ENCODE measurements at places on chromosomes 2 and 18. TPM values are rescaled to one million over a fixed set of nuclear protein-coding genes. Genes with fewer than 3 reads are reported as not detected.

Gene TTN
- total RNA-seq: not detected

Gene FOXI3
- total RNA-seq: 0.23 TPM

Gene NAGK
- total RNA-seq: 65.8 TPM

Gene MPPE1
- 10.5 TPM for total RNA-seq

Gene MAPK4
- total RNA-seq: 0.17 TPM

Gene AMER3
- not detected for total RNA-seq

- peak; percentile 84 for DNase-seq
Observed at GRCh38 chr2:70767699-70768589, at the start of gene ADD2. Gene ADD2, minus strand, starts transcription at chr2:70768200. Its CDS starts 61,792 bp downstream, at chr2:70706408.

DNA sequence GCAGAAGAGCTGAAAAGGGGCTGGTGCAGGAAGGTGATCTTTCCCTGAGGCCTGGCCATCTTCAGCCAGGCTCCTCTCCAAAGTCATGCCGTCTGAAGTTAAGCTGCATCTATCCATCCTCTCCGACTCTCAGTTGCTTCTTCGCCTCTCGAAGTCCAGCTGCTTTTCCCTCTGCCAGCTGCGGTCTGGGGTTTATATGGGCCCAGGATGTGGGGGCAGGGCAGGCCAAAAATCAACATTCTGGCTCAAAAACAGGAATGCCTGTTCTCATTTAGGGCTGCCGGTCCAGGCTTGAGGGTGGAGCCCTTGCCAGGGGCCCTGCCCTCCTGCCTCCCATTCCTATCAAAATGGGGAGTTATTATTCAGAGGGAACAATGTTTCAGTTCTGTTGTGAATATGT lies 31.2 kb downstream of the CREG2 start:
- DNase-seq: no peak

DNA sequence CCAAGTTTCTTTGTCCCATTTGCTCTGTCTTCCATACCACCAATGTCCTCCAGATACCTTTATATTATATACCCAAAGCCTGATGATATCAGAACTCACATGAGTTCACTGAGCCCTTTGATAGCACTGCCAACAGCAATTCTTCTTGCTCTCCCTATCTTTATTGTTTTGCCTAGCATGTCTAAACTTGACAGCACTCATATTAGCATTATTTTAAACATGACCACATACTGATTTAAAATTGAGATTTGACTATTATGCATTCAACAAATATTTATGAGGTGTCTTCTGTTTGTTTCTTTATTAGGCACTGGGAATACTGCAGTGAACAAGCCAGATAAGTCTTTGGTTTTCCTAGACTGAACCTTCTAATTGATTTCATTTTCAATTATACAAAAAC lies 587.3 kb upstream of the GCFC2 start:
- no peak for DNase-seq

- peak; percentile 60 for DNase-seq
Observed at GRCh38 chr2:160970052-160970965, 189.9 kb upstream of the TANK start.

GRCh38 chr18:34709104-34709503 lies 994 bp upstream of the DTNA start:
- peak; percentile 14 for DNase-seq

- no peak for DNase-seq
Observed at GRCh38 chr2:197673106-197673505, 2.3 kb downstream of the RFTN2 start.

GRCh38 chr2:159089543-159089942 lies 121.1 kb downstream of the TANC1 start:
- no peak for DNase-seq

- DNase-seq: no peak
Observed at GRCh38 chr2:238956676-238957075, 108.8 kb downstream of the TWIST2 start.

- no peak for DNase-seq
Observed at GRCh38 chr18:69795791-69796190, 151.9 kb downstream of the CD226 start.

DNA sequence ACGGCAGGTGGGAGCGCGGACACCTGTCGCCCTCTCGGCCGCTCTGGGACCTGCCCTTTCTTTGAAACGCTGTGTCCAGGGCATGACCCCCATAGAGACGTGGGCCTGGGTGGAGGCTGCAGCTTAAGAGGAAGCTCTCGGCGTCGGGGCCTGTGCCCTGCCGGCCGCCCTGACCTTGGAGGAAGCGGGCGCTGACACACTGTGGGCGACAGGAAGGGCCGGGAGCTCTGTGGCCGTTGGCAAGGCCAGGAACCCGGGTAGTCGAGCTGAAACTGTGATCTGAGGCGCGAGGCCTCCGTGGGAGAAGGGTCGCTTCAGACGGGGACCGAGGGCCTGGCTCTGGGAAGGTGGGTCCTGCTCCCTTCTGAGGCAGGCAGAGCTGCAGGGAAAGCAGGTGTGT lies 28.2 kb downstream of the KCNG2 start:
- no peak for DNase-seq

DNA sequence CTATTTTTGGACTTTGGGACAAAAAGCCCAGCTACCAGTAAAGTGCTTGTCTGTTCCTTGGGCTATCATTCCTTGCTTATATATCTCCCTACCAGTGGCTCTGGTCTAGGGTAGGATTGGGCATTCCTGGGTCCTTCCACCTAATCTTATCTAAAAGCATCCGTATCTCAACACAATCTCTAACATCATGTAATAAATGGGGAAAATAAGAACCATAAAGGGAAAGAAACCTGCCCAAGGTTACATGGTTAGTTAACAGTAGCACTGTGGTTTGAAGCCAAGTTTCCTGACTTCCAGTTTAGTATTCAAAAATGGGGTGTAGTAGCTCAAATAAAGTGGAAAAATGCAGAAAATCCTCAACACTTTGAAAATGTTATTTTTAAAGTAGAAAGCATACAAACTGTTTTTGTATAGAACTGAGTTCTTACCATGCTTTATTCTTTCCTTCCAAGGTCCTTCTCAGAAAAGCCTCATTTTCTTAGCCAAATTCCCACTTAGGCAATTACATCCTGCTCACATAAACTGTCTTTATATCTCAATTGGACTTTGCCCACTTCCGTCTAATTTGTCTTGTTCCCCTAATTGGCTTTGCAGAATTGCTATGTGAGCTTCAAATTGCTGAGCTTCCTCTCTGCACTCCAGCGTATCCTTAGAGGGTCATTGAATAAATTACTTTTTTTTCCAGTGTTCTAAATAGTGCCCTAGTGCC lies 273.1 kb upstream of the UBE2E3 start:
- DNase-seq: no peak

- no peak for DNase-seq
Observed at GRCh38 chr2:108934583-108935245, 54.3 kb downstream of the EDAR start.

Data from Daoy (cell line).